COLO829 (cell line): ENCODE measurements at places on chromosomes 3 and 15.

GRCh38 chr3:4063916-4064574 lies 239.1 kb upstream of the SETMAR start:
- no peak for DNase-seq

- DNase-seq, result no peak
These were observed 15.2 kb downstream of the FSTL1 start for GRCh38 chr3:120435621-120436020.

DNA sequence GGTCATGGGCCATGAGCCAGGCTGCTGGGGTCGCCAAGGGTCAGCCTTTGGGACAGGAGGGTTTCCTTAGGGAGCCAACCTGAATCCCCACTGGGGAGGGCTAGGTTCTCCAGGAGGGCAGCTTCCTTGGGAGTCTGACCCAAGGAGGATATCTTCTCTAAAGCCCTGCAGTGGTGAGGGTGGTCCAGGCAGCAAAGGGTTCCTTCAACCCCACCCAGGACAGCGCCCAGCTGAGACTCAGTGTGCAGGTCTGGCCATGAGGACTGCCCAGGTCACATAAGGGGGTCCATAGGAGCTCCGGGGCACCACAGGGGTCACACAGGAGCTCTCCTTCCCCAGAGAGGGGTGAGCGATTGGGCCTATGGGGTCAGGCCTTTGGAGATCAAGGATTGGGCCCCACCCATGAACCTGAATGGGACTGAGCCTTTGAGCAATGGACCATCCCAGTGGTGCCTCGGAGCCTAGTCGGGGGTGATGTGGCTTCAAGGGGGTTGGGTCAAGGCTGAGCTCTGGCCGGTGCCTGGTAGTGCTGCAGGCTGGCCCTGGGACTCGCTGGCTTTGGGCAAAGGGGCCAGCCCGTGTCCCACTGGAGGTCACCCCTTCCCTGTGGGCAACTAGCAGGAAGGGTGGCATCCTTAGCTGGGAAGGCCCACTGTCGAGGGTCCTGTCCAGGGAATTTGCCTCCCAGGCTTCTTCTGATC lies 216.5 kb downstream of the SNRPN start:
- no peak for DNase-seq

DNA sequence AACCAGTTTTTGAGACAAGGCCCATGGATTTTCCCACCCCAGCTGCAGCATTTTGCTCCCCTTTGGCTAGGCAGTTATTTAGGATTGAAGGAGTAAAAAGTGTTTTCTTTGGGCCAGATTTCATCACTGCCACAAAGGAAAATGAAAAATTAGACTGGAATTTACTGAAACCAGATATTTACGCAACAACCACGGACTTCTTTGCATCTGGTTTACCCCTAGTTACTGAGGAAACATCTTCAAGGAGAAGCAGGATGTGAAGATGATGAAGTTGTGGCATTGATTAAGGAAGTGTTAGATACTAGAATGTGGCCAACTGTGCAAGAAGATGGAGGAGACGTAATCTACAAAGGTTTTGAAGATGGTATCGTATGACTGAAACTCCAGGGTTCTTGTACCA lies 165.2 kb upstream of the MYRIP start:
- no peak for DNase-seq

DNA sequence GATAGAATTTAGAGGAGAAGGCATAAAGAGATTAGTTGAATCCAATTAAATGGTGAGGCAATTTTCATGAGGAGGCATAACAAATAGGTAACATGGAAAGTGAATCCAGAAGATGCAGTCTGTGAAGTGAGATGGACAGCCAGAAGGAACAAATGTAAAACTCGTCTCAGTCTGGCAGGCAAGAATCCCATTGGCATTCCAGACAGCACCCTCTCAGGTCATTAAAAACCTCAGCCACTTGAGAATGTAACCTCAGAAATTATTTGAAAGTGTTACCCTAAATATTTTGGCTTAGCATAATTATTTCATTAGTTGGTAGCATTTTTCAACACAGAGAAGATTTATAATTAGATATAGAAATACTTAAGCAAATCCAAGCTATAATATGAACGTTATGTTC lies 342.3 kb downstream of the LRRC3B start:
- DNase-seq, result no peak

DNA sequence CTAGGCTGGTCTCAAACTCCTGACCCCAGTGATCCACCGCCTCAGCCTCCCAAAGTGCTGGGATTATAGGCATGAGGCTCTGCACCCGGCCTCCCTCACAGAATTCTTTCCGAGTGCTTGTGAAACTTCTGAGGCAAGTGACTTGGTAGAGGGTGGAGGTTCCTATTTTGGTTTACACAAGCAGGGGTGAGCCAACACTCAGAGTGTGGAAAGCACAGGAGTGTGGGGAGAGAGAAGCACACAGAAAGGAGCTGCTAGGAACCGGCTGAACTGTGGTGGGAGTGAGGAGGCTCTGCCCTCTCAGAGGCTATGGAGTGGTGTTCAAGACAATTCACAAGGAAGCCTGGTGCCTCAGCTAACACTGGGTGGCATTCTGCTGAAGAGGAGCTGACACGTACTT lies 7.7 kb downstream of the CAPN3 start:
- DNase-seq, result no peak

DNA sequence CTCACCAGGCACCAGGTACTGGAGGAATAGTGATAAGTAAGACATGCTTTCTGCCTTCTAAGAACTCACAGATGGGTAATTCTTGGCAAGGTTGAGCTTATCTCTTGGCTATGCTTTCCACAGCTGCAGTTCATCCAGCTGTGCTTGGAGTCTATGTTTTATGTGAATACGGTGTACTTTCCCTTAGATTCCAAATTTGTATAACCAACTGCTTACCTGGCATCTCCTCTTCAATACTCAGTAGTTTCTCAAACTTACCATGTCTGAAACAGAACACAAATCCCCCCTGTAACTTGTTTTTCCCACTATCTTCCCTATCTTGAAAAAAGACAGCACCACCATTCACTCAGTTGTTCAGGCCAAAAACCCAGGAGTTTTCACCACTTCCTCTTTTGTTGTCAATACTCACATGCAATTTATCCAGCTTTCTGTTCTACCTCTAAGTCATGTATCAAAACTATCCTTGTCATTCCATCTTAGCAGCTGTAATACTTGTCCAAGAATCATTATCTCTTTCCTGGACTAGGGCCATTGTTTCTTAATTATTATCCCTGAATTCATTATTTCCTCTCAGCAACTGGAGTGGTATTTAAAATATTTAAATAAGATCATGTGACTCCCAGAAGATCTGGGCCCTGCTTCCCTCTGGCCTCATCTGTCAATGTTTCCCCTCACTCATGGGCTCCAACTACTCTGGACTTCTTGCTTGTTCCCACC lies 32.6 kb downstream of the COL6A5 start:
- DNase-seq, result no peak

DNA sequence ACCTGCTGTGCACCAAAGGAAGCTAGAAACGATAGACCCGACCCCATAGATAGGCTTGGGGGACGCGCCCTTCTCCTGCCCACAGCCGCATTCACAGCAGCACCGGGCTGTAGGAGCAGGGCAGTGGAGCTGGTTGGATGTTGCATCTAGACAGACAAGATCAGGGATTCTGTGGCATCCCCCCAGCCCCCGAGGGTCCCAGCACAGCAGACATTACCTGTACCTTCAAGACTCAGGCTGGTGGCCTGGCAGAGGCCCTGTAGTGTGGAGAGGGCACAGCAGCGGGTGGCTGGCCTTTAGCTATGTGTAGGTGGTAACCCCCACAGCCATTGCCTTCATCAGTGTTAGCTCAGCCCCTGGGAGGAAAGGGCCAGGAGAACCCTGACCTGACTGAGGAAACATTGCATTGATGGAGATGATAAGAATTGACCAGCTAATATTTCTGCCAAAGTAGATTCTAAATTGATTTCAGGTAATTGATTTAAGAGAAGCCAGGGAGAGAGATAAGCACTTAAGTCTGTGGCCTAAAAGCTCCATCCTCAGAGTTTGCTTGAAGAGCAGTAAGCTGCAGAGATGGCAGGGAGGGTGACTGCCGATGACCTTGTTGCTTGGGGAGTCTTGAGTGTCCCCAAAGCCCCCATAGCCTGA lies 269.4 kb downstream of the TLE3 start:
- DNase-seq, result no peak

DNA sequence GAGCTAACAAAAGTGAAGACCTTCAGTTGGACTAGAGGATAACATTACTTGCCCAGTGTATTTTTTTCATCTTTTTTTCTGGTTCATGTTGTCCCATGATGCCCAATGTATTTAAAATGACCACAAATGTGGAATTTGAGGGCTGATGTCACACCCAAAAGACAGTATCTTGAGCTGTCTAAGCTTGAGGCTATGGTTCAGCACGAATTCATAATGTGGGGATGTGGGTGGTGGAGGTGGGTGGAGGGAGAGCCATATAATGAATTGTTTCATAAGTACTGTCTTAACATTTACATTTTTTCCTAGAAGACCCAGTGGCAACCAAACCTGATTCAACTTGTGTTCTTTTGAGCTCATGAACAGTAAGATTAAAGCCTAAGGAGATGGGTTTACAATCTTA lies 37.5 kb downstream of the CHAC1 start:
- DNase-seq, result peak; percentile 42

DNA sequence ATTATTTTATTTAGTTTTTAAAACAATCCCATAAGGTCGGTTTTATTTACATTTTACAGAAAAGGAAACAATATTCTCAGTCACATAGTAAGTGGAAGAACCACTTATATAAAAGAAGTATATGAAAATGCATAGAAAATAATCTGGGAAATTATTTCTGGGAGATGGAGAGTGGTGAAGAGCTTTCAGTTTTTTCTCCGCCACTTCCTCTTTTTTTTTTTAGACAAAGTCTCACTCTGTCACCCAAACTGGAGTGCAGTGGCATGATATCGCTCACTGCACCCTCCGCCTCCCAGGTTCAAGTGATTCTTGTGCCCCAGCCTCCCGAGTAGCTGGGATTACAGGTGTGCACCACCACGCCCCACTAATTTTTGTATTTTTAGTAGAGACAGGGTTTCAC lies 21.2 kb downstream of the RAD51 start:
- no peak for DNase-seq

DNA sequence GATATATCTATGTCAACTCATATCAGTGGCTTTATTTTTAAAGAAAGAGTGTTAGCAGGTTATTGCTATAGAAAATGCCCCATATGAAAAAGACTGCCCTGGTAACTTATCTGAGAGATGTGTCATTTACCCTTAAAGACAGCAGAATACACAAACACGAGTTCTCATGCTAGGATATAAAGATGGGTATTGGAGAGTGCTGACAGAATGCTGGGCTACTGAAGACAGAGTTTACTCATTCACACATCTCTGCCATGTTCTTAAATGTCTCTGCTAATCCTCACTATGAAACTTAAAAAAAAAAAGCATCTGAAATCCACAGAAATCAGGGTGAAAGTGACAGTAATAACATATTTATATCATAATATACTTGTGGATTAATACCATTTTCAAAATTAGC lies 126.7 kb downstream of the FOXP1 start:
- DNase-seq, result no peak

DNA sequence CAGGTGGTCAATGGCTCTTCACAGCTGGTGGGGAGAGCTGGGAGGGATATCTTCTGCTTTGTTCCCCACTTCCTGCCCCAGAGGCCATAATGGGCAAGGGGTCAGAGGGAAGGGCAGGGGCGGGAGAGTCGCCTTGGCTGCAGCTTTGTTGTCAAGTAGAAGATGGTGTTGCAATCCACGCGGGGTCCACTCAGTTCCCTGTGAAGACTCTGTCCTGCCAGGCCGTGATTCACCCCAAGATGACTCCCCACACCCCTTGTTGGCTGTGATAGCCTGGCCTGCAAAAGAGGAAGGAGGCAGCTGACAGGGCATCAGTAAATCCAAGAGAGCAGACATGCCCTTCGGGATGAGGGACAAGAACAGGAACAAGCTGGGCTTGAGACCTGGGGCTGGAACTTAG lies 6.9 kb downstream of the GALNT15 start:
- DNase-seq, result no peak

DNA sequence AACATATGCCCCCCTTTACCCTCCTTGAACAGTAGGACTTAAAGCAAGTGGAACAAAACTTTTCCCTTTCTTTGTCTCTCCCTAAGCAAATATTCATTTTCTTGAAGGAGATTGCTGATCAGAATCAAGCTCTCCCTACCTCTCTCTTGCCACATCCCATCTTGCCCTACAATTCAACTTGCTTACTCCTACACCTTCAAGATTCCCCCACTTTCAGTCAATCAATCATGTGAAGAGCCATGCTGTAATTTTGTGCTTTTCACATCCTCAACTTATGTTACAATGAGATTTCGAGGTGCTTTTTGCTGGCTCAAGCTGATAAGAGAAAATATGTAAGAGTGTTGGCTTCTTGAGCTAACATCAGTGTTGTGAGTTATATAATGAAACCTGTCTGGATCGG lies 662.9 kb downstream of the NLGN1 start:
- no peak for DNase-seq

DNA sequence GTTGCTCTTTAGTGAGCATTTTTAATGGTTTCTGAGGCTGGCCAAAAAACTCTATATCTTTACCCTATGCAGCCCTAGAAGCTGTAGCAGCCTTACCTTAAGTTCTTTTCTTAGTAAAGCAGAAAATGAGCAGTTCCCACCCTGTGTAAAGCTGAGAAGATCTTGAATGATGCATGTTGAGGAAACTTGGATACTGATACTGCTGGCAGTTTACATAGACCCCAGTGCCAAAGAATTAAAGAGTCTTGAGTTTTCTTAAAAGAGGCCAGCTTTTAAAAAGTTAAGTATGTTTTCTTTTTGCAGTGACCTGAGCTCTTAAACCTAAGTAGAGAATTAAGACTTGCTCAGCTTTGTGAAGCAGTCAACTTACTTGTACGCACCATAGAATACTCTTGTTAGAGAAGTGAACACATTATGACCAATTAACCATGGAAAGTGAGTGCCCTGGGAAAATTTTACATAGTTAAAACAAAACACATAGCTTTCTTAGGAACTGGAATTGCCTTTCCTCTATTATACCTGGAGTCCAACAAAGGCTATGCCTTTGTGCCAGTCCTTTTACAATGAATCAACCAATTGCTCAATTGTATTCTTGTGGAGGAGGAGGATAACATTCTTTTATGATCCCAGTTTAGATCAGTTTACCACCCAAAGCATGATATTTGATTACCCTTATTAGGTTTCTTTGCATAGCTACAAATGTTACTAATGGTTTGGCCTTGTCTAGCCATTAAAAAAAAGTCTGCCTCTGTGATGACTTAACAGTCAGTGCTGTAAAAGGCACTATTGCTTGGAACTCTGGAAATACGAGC lies 28.4 kb downstream of the PLS1 start:
- DNase-seq, result no peak

GRCh38 chr3:122536632-122537001 lies 21.9 kb upstream of the KPNA1 start:
- no peak for DNase-seq
